Activated B cell treated with CpG ODN at 0.5 μM for 24 hours (primary cell): ENCODE measurements at places on chromosomes 6 and 20. TPM values are rescaled to one million over a fixed set of nuclear protein-coding genes. Genes with fewer than 3 reads are reported as not detected.

VEGFA gene
- 29.0 and 31.3 TPM in 2 replicates for total RNA-seq

ADNP gene
- 89.4 and 99.3 TPM in 2 replicates for total RNA-seq

DNA sequence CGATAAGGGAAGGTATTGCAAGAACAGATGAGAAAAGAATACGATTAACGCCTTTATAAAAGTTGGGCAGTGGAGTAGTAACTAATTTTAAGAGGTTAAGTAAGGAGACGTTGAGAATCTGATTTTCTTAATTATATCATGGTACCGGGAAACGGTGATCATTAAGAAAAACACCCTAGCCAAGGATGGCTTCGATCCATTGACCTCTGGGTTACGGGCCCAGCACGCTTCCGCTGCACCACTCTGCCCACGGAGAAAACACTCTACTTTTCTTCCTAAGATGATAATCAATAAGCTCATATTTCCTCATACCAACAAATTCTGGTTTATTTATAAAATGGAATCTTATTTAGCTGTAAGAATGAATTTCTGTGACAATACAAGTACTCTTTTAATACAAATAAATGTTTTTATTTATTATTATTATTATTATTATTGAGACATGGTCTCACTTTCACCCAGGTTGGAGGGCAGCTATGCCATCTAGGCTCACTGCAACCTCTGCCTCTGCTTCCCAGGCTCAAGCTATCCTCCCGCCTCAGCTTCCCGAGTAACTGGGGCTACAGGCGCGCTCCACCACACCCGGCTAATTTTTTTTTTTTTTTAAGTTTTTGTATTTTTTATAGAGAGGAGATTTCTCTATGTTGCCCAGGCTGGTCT is 8.3 kb downstream of the POM121L2 start:
- no peak overlapping the region for H3K27ac ChIP-seq
- H3K4me3 ChIP-seq = no peak overlapping the region
- no peak for DNase-seq
- H3K27me3 ChIP-seq = peaks cover 65% of the 10 kb centered on the region
- H3K36me3 ChIP-seq = peaks cover 1% of the 10 kb centered on the region

DNA sequence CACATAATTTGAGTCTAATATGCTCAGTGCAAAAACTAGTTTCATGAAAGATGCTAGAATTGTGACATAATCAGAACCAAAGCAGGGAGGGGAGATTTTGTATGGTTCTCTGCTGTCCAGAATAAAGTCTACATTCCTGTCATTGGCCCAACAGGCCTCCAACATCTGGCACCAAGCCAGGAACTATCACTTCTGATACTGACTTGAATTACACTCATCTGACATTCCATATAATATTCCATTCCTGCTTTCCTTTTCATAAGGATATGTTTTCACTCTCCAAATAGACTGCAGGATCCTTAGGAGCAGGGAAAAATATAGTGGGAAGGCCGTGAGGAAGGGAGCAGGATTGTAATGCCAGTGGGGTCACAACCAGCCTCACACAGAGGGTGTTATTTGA is 84.6 kb upstream of the BTN3A2 start:
- H3K36me3 ChIP-seq = peaks cover 21% of the 10 kb centered on the region
- no peak overlapping the region for H3K27ac ChIP-seq
- H3K4me1 ChIP-seq = peaks cover 23% of the 10 kb centered on the region
- no peak overlapping the region for H3K4me3 ChIP-seq
- H3K27me3 ChIP-seq = no peaks in the 10 kb centered on the region
